ENCODE measurements at places on chromosomes 1 and 21. TPM values are rescaled to one million over a fixed set of nuclear protein-coding genes. Genes with fewer than 3 reads are reported as not detected.
A peak's percentile ranks its signal among the peaks of the same experiment; 100 is the strongest.

DNA sequence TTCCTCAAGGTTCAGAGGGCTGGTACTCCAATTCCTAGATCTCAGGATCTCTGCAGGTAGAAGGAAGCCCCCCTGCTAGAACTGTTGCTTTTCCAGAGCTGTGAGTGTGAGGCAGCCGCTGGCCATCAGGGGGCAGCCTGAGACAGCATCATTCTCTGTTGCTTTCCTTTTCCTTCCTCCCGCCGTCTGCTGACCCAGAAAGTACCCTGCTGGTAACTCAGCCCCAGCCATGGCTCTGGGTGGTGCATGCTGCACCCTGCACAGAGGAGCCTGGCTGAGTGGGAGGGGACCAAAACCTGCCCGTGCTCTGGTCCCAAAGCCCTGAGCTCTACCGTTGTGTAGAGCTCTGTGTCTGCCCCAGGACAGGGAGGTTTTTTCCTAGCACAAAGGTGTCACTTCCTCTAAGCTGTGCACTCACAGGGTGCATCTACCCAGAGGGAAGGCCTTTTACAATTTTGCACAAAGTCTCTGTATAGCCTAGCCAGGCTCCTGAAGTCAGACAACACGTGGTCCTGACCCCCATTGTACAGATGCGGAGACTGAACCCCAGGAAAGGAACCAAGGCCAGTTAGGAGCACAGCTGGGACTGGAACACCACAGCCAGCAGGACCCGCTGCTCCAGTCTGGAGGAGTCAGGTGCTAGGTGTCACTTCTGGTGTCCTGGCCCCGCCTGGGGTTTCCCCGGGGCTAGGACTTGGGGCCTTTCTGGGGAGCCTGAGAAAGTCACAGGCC, 5.6 kb upstream of the FAM131C start:
- peak; percentile 67 for DNase-seq

GRCh38 chr1:182183606-182184005, 122.1 kb upstream of the ZNF648 start:
- no peak for DNase-seq

DNA sequence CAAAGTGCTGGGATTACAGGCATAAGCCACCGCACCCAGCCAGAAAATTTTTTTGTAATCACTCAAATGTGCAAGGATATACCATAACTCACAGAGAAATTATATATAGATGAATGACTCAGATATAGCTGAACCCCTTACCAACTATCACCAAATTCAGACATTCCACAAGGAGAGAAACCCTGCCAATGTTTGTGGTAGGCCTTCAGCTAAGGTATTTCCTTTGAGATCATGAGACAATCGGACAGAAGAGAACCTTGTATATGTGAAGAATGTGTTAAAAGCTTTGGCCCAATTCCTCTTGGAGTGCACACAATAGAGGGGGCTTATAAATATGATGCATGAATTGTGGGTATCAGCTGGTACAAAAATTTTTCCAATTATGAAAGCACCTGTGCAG, 50.7 kb downstream of the ZNF684 start:
- no peak for DNase-seq

- no peak for DNase-seq
Observed at GRCh38 chr1:94234615-94235014, 2.8 kb downstream of the ARHGAP29 start.

The CCDC17 gene
- total RNA-seq, result 6.0 TPM

DNA sequence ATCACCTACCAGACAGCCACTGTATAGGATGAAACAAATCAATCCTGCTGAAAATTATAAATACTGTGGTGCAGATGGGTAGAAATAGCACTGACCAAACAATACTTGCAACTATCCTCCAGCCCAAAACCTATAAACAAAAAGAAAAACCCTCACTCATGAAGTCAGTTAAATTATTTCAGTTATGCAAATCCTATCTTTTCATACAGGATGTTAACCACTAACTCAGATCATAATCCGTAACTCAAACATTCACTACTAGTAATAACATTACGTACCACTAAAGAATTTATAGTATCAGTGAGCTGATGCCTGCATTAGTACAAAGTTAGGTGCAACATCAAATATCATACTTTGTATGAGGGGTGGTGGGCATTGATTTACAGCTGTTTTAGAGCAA, 2.6 kb downstream of the NDC1 start:
- DNase-seq, result no peak

The RCSD1 gene
- total RNA-seq, result 9.7 TPM

The BSND gene
- not detected for total RNA-seq

DNA sequence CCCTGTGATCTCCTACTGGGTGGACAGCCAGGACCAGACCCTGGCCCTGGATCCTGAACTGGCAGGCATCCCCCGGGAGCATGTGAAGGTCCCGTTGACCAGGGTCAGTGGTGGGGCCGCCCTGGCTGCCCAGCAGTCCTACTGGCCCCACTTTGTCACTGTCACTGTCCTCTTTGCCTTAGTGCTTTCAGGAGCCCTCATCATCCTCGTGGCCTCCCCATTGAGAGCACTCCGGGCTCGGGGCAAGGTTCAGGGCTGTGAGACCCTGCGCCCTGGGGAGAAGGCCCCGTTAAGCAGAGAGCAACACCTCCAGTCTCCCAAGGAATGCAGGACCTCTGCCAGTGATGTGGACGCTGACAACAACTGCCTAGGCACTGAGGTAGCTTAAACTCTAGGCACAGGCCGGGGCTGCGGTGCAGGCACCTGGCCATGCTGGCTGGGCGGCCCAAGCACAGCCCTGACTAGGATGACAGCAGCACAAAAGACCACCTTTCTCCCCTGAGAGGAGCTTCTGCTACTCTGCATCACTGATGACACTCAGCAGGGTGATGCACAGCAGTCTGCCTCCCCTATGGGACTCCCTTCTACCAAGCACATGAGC, 17.2 kb upstream of the SLC25A44 start:
- no peak for DNase-seq

GRCh38 chr1:38082769-38083263, 36.2 kb upstream of the POU3F1 start:
- no peak for DNase-seq
